Anterior cingulate cortex (tissue), 58 donors: ENCODE measurements at places on chromosomes 2 and 18.
A peak's percentile ranks its signal among the peaks of the same experiment; 100 is the strongest.

GRCh38 chr2:241958818-241959545 is 89.5 kb downstream of the RTP5 start:
- no peak for DNase-seq

GRCh38 chr2:180130403-180130802 is 123.3 kb upstream of the CWC22 start:
- no peak for DNase-seq

DNA sequence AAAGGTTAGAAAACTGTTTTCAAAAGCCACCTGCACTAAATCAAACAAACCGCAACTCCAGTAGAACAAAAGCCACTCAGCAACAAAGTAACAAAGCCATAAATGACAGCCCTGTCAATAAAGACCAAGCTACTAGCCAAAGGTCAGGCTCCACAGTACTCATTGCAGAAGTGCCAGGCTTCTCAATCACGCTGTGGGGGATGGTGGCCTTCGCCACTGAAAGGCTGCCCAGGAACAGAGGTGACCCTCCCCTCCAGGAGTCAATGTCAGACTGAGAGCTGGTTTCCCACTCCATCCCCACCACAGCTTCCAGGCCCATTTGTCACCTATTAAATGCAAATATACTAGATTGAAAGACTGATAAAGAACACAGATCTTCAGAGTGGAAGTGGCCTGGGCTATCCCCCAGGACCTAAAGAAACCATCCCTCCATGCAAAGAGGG is 5.9 kb downstream of the ATP8B1 start:
- no peak for DNase-seq

DNA sequence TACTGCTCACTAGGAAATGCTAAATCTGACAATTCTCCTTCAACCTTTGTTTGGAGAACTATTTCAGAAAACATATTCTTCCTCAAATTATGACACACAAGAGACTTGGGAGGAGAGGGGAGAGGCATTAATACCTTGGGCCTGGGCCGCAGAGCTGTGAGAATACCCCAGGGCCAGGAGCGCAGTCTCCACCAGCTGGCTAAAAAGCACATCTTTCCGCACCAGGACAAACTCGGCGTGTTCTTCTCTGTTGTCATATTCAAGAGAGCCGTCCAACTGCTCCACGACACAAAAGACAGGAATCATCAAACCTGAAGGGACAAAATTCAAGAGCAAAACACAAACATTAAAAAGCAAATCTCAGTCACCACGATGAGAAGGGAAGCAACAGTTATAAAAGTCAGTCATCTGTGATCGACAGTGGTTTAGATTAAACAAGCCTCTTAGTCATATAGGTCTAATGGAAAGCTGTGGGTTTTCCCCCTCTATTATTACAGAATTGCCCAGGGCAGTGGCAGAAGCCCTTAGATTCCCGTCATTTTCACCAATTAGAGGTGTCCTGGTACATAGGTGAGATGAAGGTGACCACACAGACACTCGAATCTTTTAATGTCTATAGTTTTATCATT is 24.4 kb downstream of the SATB2 start:
- DNase-seq, result no peak

GRCh38 chr2:226994775-226995174 is 158.9 kb downstream of the RHBDD1 start:
- DNase-seq, result no peak

DNA sequence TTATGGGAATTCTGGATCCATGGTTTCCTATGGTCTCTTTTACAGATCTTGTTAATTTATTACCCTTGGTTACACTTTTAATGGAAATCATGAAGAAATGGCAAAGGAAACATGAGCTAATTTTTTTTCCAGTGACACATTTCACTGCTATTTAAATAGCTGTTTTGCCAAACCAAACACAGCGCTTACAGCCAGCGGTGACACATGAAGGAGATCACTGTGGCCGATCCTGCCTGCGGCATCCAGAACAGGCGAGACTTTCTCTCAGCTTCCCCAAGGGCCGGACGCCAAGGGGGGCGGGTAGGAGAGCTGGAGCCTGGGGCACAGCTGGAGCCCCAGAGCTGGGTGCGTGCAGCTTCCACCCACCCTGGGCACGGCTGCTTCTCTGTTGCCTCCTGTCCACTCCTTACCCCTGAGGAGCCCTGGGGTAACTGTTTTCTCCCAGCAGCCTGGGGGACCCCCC is 81.4 kb upstream of the PKDCC start:
- DNase-seq, result peak; percentile 38

DNA sequence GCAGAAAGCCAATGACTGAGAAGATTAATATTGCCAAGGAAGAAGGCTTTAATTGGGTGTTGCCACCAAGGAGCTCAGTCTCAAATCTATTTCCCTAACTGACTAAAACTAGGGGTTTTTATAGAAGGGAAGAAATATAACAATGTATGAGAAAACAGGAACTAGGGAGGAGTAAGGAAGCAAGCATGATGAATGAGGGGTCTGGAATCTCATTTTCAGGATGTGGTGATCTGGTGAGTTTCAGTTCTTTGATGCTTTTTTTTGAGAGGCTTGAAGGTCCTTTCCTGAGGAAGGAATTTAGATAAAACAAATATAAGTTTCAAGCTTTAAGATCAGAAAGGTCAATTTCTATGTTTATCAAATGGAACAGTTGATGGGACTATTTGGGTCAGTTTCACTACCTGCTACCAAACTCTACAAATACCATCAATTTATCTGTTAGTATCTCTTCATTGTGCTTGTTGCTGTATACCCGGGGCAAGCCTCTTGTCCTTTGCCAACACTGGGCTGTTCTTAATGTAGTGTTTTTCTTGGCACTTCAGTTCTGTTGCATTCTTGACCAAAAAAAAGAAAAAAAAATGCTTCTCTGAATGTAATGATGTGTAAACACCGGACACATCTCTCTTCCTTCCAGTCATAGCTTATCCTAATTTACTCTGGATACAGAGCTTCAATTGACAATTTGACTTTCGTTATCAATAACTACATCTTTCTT is 357.0 kb downstream of the GALNT13 start:
- DNase-seq, result no peak

DNA sequence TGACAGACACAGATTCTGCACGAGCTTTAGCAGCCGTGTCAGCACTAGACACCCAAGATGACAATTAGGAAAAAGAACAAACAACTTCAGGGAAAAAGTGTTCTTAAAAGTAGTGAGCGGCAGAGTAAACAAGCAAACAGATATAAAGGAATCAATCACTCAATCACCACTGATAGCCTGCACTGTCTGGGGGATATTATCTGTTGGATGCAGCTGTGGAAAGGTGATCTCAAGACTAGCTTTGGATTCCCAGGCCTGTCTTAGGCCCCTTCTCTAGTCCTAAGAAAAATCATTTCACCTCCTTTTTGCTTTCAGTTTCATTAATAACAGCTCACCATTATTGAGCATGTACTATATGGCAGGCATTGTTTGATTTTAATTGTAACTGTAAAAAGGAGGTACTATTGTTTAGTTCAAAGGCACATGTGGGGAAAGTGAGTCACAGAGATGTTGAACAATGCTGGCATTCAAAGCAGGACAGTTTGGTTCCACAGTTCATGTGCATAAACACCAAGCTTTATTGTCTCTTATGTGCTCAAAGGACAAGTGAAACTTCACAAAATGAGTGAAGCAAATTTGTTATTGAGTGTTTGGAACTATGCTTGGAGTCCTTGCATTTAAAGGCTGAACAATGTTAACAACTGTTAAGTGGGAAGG is 147.3 kb upstream of the TCF4 start:
- DNase-seq, result no peak

DNA sequence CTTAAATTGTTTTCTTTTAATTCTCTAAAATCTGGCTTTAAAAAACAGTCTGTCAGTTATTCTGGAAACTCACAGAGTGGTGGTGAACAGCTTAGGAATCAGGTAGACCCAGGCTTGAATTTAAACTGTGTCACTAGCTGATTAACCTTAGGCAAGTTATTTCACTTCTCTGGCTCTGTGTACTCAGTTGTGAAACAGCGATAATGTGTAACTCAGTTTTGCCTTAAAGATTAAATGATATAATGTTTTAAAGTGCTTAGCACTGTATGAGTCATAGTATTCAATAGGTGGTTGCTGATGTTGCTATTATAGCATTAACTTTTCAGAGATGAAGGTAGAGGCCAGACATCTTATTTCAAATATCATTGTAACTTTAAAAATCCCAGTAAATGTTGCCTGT is 40.7 kb downstream of the PKP4 start:
- no peak for DNase-seq

DNA sequence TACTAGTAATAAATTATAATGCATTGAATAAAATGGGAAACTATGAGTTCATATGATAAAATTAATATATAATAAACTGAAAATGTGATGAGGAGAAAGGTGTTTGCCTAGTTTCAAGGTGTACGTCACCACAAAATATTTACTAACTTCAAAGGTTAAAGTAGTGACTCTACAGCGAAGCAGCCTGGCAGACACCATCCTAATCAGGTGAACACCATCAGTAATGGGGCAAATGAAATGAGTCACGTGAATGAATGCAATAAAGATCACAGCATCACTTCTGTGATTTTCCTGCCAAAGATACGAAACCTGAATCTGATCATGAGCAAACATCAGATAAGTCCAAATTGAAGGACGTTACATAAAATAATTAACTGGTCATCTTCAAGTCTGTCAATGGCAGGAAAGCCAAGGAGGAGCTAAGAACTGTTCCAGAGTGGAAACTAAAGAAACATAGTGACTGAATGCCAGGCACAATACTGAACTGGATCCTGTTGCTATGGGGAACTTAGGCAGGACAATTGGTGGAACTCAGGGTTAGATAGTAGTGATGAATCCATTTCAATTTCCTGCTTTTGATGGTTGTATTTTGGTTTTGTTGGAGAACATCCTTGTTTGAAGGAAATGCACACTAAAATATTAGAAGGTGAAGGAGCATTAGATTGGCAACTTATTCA is 12.1 kb upstream of the NOSTRIN start:
- no peak for DNase-seq

GRCh38 chr18:79645291-79645983 is 34.2 kb upstream of the CTDP1 start:
- DNase-seq, result no peak

DNA sequence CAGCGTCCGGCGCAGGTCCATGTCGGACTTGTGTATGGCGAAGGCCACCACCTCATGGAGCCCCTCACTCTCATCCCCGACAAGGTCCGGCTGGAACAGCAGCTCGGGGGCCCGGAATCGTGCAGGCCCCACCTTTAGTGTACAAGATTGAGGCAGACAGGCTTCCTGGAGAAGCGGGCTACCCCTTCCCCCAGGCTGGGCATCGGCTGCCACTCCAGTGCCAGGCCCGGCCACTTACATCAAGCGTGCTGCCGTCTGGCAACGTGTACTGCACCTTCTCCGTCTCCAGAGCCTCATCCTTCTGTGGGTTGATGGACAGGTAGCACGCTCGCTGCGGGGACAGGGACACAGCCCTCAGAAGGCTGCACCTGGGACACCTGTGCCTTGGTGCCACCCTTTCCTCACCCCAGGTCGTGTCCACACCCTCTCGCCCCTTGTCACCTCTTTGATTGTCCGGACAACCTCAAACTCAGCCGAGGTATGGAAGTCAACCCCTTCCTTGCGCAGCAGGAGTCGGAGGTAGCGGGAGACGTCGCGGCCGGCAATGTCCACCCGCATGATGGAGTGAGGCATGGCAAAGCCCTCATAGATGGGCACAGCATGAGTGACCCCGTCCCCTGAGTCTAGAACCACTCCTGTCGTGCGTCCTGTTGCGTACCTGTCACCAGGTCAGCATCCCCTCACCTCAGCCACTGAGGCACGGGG is 5.7 kb downstream of the ACTR1B start:
- no peak for DNase-seq

GRCh38 chr2:222042666-222043065 is 256.1 kb downstream of the PAX3 start:
- no peak for DNase-seq

- no peak for DNase-seq
Observed at GRCh38 chr2:17940091-17940630, 61.7 kb downstream of the KCNS3 start.

- DNase-seq, result no peak
Observed at GRCh38 chr2:182506606-182507005, 79.8 kb upstream of the PDE1A start.

GRCh38 chr18:23502516-23503037 is 734 bp upstream of the RMC1 start:
- DNase-seq, result no peak

GRCh38 chr2:88051792-88052191 is 3.8 kb downstream of the KRCC1 start:
- DNase-seq, result no peak

DNA sequence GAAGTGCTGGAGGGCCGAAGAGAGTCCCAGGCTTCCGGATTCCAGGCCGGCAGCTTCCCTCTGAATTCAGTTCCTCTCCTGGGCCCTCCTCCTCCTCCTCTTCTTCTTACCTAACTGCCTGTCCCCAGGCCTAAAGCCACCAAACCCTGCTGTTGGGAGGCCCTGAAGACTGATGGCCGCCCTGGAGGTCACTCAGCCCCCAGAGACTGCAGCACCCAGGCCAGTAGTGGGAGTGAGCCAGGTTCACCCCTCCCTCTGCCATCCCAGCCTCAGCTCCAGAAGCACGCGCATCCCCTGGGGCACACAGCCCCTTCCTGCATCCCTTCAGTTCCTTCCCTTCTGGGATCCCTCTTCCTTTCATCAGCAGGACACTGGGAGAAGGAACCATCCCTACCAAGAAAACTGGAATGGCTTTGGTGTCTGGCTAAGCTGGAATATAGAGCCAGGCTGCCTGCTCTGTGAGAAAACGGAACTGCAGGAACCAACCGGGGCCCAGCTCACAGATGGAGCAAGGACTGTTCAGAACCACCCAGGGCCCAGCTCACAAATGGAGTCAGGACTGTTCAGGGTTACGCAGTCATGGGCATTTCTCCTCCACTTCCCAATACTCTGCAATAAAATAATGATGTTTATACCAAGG is 127.4 kb downstream of the NDUFA10 start:
- no peak for DNase-seq

GRCh38 chr18:46297124-46297523 is 192.9 kb downstream of the HAUS1 start:
- no peak for DNase-seq
